D721Med (cell line): ENCODE measurements at places on chromosomes 2 and 18.

DNA sequence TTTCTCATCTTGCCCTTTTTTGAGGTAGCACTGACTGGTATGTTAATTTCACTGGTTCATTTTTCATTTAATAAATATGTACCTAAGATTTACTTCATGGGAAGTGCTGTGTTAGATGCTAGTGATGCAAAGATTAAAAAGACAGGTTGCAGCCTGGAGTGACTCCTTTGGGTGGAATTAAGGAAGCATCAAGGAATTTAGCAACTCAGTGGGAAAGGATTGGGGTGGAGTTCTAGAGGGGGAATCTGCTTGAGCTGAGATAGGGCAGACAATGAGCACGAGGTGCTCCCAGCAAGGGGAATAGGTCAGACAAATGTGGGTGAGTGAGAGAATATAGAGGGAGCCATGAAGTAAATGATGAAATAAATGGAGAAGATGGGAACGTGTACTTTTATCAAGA, 57.0 kb downstream of the LYPD6 start:
- no peak for DNase-seq

- no peak for DNase-seq
Observed at GRCh38 chr2:239750929-239751678, 274.0 kb downstream of the NDUFA10 start.

- peak; percentile 50 for DNase-seq
Observed at GRCh38 chr18:10453806-10454680, at the start of gene APCDD1. Gene APCDD1 (plus strand): TSS chr18:10454635. CDS start chr18:10454982, 347 bp downstream.

DNA sequence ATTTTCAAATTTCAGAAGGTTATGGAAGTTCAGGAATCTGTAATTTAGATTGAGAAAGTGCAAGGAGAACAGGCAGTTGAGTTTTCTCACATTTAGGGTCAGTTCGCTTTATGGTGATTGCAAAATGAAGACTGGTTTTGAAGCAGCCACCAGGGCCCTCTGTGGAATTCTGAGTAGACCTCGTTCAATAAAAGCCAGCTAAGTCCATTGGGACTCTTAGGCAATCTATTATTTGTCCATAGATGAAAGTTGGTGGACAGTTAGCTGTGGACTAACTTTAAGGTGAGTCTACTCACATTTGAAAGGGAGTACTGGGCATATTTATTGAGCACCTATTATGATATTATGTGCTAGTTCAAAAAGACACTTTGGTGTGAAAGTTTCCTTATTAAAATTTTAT, 266.3 kb upstream of the LINC00305 start:
- no peak for DNase-seq

DNA sequence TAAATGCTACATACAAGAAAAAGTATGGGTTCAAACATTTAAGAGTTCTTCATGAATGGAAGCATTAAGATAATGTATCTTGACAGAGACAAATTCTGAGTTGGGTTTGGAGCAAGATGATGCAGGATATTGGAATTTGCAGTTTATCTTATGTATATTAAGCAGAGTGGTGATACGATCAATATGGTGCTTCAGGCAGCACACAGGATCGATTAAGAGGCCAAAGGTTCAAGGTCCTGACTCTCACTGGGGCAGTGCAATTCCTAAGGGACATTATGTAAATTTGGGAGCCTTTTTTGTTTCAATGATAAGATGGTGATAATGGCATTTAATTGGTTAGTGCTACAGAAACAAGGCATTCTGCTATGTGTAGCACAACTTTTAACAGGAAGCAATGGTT, 381.9 kb downstream of the KCNJ3 start:
- DNase-seq: no peak

- no peak for DNase-seq
Observed at GRCh38 chr2:49248506-49248905, 94.2 kb upstream of the FSHR start.

DNA sequence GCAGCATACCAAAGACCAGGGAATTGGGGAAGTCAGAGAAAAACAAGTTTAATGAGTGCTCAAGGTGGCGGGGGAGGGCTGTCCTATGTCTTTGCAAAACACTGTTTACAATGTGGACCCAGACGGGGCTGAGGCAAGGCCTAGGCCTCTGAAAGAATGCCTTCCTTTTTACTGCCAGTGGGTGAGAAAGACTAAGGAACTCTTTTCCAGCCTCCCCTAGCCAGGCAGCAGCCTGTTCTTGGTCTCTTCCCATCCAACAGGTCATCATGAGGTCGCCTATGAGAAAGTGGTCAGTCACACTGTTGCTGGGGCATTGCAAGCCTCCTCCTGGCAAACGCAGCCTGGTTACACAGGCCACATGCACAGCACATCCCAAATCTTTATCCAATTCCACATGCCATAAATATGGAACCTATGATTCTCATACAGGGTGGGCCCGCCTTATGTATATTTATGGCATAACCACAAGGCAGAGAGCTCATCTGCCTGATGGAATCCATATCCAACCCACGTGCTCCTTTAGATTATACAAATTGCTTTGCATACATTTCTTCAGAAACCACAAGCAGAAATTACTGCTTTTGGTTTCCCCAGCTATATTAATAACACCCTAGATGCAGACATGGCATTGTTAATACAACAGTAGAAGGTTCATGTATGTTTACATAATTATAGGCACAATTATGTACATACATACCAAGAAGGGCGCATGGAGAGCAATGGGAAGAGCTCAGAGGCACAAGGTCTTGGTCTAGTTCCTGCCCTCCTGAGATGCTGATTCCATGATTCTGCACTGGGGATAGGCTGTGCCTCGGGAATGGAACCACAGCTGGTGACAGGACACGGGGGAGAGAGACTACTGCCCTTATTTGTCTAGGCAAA, 48.6 kb downstream of the NRP2 start:
- DNase-seq: no peak

- DNase-seq: no peak
Observed at GRCh38 chr2:175576875-175577274, 395.4 kb upstream of the ATP5MC3 start.

DNA sequence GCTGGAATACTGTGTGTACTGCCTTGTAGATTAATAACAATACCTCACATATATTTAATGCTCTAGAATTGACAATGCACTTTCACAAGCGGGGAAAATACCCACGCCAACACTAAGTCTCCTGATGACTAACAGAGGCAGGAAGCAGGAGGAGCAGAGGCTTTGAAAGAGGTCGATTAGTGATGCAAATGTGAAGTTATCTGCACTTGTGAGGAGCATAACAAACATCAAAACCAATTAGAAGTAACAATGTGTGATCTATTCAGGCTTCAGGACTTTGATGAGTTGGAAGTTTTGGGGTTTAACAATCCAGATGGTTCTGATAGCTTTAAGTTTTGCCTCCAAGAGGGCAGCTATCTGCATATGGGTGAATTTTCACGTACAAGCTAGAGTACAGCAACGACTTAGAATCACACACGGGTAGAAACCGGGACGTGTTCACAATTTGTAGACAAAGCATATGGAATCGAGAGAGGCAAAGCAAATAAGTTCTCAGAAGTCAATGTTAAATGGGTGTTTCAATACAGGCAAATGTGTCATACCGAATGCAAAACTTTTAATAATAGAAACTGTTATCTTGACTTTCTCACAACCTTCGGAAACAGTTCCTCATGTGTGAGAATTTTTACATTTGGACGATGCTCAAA, 114.5 kb downstream of the METTL8 start:
- no peak for DNase-seq

- DNase-seq: no peak
Observed at GRCh38 chr18:54608028-54608642, 17.1 kb downstream of the DYNAP start.

DNA sequence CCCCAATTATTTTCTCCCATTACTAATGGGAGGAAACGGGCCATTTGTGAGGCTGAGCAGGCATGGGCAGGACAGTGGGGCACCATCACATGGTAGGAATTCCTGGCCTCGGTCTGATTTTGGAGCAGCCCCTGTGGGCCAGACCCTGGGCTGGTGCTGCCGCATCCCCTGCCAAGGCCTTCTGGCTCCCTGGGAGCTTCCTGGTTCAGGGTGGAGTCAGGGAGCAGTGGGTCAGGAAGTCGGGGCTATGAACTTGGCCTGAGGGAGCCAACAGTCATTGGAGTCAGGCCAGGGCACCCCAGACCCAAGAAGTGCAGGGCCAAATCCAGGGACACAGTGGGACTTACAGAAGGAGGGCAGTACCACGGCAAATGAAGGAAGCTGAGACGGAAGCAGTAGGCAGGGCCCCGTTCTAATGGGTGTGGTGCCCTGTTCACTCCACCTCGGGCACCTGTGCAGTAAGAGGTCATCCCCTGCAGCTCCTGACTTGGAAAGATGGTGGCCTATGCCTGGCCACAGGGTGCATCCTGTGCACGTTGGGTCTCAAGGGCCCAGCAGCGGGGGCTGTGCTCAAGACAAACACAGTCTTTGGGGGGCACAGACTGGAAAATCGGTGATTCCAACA, 328.1 kb downstream of the SMAD2 start:
- no peak for DNase-seq

DNA sequence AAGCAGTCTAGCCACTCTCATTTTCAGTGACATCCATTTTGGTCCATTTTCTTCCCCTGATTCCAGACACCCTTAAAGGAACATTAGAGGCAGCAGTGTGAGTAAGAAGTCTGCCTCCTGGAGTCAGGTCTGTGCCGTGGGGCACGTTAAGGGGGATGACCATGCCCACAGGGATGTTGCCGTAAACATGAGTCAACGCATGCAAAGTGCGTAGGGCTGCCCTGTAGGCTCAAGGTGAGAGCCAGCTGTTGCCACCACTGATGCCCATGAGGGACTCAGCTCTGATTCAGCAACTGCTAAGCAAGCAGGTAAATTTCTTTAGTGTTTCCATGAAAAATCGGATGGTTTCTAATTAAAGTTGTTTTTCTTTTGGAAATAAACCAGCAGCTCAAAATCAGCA, 61.4 kb upstream of the TFCP2L1 start:
- no peak for DNase-seq

DNA sequence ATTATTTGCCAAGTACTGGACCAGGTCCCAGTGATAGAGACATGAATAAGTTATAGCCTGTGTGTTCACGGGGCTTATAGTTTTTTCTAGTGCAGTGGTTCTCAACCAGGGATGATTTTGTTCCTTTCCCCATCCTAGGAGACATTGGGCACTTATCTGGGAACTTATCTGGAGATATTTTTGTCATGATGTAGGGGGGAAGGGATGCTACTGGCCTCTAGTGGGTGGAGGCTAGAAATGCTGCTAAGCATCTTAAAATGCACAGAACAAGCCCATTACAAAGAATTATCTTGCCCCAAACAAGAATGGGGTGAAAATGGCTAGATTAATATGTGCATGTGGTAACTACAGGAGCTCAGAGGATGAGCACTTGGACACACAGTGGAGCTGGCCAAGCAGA, 75.2 kb downstream of the KLHL29 start:
- DNase-seq: no peak

DNA sequence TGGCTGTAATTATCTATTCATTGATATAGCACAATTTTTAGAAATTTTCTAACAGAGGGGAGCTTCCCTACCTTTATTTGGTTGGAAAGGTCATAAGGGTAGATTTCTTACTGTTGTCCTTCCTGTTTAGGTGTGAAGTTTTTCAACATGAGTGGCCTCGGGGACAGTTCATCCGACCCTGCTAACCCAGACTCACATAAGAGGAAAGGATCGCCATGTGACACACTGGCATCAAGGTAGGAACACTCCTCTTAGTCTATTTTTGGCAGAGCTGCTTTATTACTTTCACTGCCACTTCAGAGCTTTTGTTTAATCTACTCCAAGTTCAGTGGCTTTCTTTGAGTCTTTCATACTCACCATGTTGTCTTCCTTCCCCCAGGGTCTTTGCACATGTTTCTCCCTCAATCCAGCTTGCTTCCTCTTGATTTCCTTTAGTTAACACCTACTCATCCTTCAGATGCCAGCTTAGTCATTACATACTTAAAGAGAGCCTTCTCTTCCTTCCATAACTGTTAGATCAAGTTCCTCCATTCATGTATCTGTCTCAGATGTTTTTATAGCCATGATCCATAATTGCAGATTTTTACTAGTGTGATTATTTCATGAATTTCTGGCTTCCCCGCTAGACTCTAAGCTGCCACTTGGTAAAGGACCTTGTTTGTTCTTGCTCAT, 134.5 kb downstream of the PTRHD1 start:
- no peak for DNase-seq

GRCh38 chr18:40546875-40547274, 1408.2 kb upstream of the PIK3C3 start:
- no peak for DNase-seq

GRCh38 chr2:98822301-98823164, 91.6 kb upstream of the MGAT4A start:
- DNase-seq: no peak

DNA sequence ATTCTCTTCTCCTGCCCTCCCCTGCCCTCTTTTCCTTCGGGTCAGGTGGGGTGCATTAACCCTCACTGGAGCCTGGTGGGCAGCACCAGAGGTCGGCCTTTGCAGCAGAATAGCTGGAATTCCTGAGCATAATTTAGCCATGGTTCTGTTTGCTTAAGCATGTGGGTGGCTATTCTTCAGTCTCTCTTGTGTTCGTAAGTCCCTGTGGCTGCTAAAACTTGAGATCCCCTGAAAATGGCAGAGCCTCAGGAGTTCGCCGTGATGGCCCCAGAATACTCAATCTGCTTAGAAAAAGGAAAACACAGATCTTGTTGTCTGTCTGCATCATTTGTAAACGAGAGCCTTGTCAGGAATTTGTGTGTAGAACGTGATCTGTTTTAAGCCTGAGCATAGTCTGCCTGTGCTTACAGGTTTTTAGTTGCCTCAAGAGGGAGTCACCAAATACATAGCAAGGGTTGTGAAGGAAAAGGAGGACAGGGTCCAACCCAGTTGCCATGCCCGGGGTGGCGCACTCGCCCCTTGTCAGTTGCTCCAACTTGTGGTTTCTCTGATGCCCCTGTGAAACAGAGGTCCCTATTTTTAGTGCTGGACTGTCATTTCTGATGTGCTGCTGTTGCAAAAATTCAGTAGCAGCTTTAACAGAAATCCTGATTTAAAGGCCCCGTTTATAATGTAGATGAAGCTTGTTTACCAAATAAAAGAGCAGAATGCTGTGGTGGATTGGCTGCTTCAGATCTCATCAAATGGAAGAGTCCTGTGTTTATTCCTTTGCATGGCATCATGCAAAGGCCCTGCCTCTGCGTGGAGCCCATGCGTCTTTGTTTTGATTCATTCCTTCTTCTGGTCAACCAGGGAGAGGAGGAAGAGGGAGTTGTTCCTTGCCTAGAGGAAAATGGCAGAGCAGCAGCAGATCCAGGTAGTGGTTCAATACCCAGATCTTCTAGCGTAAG, 74.8 kb downstream of the WDSUB1 start:
- DNase-seq: no peak

DNA sequence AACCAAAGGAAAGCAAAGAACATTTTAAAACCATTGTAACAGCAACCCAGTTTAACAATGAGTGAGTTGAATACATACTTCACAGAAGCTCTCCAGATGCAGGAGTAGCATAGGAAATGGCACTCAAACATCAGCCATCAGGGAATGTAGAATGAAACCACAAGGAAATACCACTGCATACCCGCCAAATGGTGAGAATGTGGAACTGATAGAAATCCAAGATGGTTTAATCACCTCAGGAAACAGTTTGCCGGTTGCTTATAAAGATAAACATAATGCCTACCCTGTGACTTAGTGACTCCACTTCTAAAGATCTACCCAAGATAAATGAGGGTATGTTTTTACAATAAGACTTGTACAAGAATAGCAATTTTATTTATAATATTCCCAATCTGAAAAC, 132.0 kb downstream of the GALNT1 start:
- DNase-seq: no peak

GRCh38 chr2:54254180-54254579, 1.8 kb downstream of the TSPYL6 start:
- no peak for DNase-seq
